ENCODE measurements at places on chromosomes 1 and 21. TPM values are rescaled to one million over a fixed set of nuclear protein-coding genes. Genes with fewer than 3 reads are reported as not detected.

GRCh38 chr1:27145934-27146354 is 9.0 kb downstream of the SLC9A1 start:
- peaks cover 75% of the 10 kb centered on the region for H3K4me1 ChIP-seq
- no peak overlapping the region for H3K4me3 ChIP-seq
- peak overlapping the region; percentile 95 for H3K27ac ChIP-seq
- H3K36me3 ChIP-seq = peaks cover 4% of the 10 kb centered on the region

Gene RXFP4
- not detected for total RNA-seq

GRCh38 chr1:19250629-19251304 is 557 bp downstream of the EMC1 start:
- H3K4me1 ChIP-seq = peaks cover 25% of the 10 kb centered on the region
- H3K36me3 ChIP-seq = no peaks in the 10 kb centered on the region
- H3K27ac ChIP-seq = peak overlapping the region; percentile 96
- H3K4me3 ChIP-seq = peak overlapping the region; percentile 98
- no peaks in the 10 kb centered on the region for H3K27me3 ChIP-seq

Gene GPR3
- total RNA-seq = 0.56 TPM

Gene SPATA1
- total RNA-seq = 1.0 TPM

Gene WNT4
- total RNA-seq = 0.08 TPM

DNA sequence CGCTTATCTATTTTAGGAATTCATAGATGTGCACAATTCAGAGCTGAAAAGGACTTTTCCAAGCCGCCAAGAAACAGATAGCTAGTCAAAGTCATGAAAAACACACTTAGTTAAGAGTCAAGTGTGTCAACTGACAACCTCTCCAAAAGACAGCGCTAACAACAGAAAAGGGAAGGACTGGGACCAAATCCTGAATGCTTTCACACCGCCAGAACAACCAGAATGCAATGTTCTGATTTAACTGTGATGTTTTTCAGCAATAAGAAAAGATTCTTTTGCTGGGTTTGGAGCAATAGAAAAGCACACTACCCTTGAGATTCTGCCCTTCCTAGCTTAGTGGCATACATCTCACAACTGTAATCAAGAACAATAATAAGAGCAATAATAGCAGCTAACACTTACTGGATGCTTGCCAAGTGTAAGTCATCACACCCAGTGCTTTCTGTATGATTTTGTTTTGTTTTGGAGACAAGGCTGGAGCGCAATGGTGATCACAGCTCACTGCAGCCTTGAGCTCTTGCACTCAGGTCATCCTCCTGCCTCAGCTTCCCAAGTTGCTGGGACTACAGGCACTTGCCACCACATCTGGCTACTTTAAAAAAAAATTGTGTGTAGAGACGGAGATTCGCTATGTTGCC is 33.9 kb upstream of the SDC3 start:
- peaks cover 7% of the 10 kb centered on the region for H3K4me1 ChIP-seq
- peaks cover 28% of the 10 kb centered on the region for H3K36me3 ChIP-seq
- no peak for DNase-seq
- H3K27me3 ChIP-seq = no peaks in the 10 kb centered on the region

DNA sequence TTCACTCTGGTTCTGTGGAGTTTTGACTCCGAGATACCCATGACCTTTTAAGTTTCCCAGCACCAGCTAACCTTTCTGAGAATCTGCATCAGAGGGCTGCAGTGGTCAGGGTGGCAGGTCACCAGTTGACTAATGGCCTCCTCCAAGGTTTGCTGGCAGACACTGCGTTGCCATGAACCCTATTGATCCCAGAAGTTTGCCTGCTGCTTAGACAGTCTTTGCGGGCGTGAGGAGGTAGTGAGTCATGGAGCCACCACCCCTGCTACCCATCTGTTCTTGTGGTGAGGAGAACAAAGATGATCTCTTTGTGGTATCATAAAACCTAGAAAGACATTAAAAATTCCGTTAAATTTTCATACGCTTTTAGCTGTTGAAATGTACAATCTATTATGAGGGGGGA is 180.4 kb downstream of the FGGY start:
- H3K36me3 ChIP-seq = no peaks in the 10 kb centered on the region
- no peaks in the 10 kb centered on the region for H3K27me3 ChIP-seq
- no peak overlapping the region for H3K27ac ChIP-seq
- H3K4me3 ChIP-seq = no peak overlapping the region
- DNase-seq = no peak
- peaks cover 27% of the 10 kb centered on the region for H3K4me1 ChIP-seq

Gene ZYG11A
- 0.12 TPM for total RNA-seq

DNA sequence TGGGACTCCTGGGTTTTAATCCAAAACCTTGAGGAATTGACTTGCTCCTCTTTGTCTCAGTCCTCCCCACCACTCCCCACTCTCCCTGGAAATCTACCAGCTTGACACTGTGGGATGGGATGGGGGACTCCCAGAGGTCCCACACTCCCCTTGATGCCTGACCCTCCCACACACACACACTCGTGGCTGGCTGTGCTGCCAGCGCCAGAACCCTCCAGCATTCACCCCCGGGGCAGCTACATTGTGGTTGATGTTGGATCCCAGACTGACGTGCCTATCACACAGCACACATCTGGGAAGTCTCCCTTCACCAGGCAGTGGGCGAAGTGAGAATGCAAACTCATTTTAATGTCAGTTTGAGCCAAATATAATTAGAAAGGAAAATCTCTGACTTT is 10.0 kb downstream of the KIRREL1 start:
- H3K4me1 ChIP-seq = peaks cover 98% of the 10 kb centered on the region
- peak overlapping the region; percentile 46 for H3K4me3 ChIP-seq
- peak overlapping the region; percentile 94 for H3K27ac ChIP-seq

GRCh38 chr1:169692756-169693460 is 18.5 kb downstream of the SELL start:
- H3K36me3 ChIP-seq = no peaks in the 10 kb centered on the region
- peaks cover 36% of the 10 kb centered on the region for H3K27me3 ChIP-seq
- no peaks in the 10 kb centered on the region for H3K4me1 ChIP-seq
- DNase-seq = no peak
- H3K4me3 ChIP-seq = no peak overlapping the region
- no peak overlapping the region for H3K27ac ChIP-seq

DNA sequence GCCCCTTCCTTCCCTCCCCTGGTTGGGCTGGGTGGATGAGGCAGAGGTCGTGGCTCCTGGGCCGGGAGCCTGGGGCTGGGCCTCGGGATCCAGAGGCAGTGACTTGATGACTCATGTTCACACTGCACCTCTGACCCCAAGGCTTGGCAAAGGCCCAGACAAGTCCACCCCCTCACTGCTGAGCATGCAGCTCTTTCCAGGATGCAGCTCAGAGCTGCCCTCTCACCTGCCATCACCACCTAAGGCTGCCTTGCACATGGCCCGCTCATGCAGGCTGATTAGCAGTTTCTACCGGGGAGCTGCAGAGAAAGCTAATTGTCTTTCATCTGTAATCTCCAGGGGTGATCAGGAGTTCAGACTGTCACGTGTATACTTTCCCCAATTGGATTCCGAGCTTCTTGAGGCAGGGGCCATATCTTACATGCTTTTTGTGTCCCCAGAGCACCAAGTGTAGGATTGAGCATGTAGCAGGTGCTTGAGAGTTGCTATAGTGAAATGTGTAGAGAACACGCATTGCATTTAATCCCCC is 62.1 kb downstream of the LRRN2 start:
- H3K27me3 ChIP-seq = peaks cover 24% of the 10 kb centered on the region
- DNase-seq = no peak
- no peak overlapping the region for H3K27ac ChIP-seq
- H3K4me3 ChIP-seq = no peak overlapping the region
- peaks cover 8% of the 10 kb centered on the region for H3K4me1 ChIP-seq

DNA sequence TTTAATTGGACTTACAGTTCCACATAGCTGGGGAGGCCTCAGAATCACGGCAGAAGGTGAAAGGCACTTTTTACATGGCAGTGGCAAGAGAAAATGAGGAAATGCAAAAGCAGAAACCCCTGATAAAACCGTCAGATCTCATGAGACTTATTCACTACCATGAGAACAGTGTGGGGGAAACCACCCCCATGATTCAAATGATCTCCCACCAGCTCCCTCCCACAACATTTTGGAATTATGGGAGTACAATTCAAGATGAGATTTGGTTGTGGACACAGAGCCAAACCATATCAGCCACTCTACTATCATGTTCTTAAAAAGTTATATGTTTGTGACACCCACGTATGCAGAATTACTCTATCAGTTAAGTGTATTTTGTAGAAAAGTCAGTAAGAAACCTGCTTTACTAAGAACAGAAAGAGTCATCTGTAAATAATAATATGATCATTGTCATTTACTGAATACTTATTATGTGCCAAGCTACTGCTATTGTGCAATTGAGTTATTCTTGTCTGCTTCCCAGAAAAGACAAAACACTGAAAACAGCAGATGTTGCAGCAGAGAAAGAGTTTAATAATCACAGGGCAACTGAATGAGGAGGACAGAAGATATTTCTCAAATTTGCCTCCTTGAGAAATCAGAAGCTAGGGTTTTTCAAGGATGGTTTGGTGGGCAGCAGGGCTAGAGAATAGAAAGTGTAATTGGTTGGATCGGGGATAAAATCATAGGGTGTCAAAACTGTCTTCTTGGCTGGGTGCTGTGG is 207.7 kb upstream of the FGGY start:
- H3K4me1 ChIP-seq = peaks cover 5% of the 10 kb centered on the region
- H3K36me3 ChIP-seq = no peaks in the 10 kb centered on the region
- H3K27me3 ChIP-seq = no peaks in the 10 kb centered on the region
- H3K4me3 ChIP-seq = no peak overlapping the region
- no peak overlapping the region for H3K27ac ChIP-seq

DNA sequence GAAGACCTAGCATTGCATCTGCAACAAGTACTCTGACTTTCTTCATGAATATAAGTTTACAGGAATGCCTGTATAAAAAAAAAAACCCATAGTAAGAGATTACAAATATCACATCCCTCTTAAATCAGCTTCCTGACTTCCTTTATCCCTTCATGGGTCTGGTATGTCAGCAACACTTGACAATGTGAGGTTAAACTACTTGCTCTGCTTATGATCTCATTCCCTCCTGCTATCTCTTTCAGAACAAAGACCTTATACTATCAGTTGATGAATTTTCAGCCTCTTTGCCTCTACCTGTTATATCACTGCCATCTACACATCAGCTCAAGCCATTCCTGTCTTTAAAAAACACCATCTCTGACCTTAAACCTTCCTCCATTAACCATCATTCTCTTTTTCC is 130.9 kb upstream of the SAMSN1 start:
- no peak for DNase-seq
- no peak overlapping the region for H3K4me3 ChIP-seq
- H3K4me1 ChIP-seq = no peaks in the 10 kb centered on the region
- H3K36me3 ChIP-seq = no peaks in the 10 kb centered on the region
- H3K27me3 ChIP-seq = peaks cover 5% of the 10 kb centered on the region

Gene MNDA
- total RNA-seq = not detected

Gene GBP7
- total RNA-seq = not detected

DNA sequence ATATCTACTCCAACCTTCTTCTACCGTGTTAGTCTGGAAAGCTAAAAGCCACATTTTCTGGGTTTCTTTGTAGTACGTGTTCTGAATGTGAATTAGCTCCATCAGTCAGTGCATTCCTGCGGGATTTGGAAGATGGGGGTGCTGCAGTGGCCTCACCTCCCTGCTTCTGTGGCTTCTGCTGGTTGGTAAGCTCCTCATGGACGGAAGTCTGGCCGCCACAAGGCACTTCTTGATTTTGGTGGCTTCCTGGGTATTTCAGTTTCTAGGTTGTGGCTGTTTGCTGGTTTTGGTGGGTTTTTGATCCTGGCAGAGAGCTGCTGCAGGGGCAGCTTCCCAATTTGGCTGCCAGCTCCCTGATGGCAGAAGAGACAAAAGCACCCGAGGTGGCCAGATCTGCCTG is 20.9 kb upstream of the TACSTD2 start:
- H3K4me3 ChIP-seq = no peak overlapping the region
- H3K36me3 ChIP-seq = peaks cover 7% of the 10 kb centered on the region
- peaks cover 14% of the 10 kb centered on the region for H3K27me3 ChIP-seq

Gene ABCG1
- 0.51 TPM for total RNA-seq

Gene CR1L
- total RNA-seq = not detected

Gene C1orf94
- total RNA-seq = not detected

DNA sequence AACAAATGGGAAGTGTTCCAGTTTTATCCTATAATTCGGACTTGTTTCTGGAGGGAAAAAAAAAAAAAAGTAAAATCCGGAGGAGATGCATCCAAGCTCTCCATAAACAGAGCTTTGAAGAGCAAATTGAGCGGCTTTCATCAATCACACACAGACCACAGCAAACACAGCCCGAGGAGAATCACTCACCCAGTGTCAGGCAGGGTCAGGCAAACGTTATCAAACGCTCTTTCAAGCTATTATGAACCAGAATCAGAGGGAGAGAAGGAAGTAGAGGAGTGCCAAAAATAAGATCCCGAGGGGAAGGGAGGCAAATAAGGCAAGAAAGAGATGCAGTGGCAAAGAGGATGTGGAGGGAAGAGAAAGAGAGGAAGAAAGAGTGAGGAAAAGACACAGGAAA is 188.3 kb upstream of the CAMK1G start:
- DNase-seq = no peak
- H3K4me1 ChIP-seq = peaks cover 14% of the 10 kb centered on the region
- H3K27me3 ChIP-seq = peaks cover 2% of the 10 kb centered on the region
- no peak overlapping the region for H3K27ac ChIP-seq

DNA sequence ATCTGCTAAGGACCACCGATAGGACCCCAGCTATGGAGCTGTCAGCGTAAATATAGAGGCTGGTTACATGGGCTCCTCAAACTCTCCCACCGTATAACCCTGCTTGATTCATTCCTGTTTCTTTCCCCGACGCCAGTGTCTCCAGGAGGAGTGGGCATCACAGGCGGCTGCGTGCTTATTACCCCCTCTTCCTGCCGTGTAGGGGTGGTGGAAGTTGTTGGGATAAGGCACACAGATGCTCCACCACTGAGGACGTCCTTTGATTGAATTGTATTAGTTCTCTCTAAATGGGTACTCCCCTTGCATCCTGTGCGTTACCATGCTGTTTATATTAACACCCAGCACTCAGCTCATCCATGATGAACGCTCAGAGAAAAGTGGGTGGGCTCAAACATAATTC is 104.6 kb downstream of the ZBTB18 start:
- no peak for DNase-seq
- no peaks in the 10 kb centered on the region for H3K36me3 ChIP-seq
- H3K4me3 ChIP-seq = no peak overlapping the region
- H3K27me3 ChIP-seq = no peaks in the 10 kb centered on the region
- peak overlapping the region; percentile 0 for H3K27ac ChIP-seq
- peaks cover 35% of the 10 kb centered on the region for H3K4me1 ChIP-seq

- no peaks in the 10 kb centered on the region for H3K36me3 ChIP-seq
- no peak overlapping the region for H3K4me3 ChIP-seq
These were observed 195.7 kb downstream of the MIS18A start for GRCh38 chr21:32083197-32083596.

Gene GLIS1
- 17.4 TPM for total RNA-seq

All from chondrocyte (in vitro differentiated cells).